ENCODE measurements at places on chromosomes 2 and 18.
A peak's percentile ranks its signal among the peaks of the same experiment; 100 is the strongest.

DNA sequence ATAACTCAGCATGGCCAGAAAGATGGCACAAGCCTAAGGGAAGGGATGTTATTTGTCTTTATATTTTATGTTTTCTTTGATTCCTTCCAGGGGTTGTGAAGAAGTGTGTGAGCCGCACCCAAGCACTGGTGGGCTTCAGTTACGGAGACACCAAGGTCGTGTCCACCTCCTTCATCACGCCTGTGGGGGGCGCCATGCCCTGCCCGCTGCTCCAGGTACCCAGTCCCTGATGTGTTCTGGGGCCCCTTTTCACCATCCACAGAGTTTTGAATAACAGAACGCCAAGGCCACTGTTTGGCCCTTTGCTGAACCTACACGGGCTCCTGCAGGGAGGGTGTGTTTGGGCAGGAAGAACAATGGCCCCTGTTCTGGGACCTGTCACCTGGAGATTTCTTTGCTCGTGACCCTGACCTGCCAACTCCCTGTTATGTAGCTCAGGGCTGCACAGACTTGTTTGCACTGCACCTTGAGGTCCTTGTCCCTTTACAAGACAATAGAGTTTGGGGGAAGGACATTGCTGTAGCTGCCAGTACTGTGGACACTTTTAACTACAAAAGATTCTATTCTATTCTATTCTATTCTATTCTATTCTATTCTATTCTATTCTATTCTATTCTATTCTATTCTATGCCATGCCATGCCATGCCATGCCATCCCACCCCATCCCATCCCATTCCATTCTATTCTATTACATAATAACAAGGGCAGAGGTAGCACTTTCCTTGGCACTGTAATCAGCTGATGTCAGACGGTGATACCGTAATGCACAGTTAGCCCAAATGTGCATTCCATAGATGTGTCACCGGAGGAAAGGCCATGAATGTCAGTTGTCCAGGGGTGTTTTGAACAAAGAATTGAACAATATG, 48.2 kb upstream of the CNGA3 start:
- DNase-seq: no peak

GRCh38 chr18:9764011-9764481, 55.9 kb downstream of the RAB31 start:
- DNase-seq: no peak

DNA sequence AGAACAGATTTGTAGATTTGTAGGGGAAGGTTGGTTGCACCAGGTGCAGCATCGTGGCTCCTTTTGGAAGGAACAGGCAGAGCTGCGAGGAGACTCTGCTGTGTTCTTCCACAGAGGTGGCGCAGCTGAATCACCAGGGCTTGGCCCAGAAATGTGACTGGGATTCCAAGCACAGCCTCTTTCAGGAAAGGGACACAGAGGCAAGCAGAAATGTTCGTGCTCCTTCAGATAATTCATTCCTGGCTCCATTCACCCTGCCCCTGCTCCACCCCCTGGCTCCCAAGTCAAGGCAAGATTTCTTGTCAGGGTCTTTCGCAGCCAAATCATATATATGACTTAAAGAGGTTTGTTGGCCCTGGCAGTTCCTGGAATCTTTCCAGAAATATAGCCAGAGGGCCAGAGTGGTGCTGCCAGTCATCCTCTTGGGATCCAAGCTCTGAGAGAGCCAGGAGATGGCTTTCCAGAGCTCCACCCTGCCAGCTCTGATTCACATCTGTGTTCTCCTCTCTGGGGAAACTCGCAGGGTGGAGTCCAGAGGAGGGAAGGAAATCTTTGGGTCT, 203.9 kb upstream of the TANK start:
- peak; percentile 63 for DNase-seq

DNA sequence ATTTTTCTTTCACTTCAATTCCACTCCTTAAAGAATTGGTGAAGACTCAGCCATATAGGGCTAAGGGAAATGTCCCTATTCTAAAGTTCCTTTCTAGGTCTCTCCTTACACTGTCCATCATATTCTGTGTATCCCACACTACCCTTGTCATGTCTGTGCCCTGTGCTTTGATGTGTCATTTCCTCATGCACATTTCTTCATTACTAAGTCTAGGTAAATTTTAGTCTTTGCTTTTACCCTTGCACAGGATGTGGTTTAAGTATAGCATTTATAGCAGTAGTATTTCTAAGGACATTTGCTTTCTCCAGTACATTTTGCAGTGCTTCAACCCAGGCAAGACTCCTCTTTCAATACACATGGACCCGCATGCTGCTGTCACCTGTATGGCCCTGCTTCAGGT, 221.5 kb upstream of the ACVR2A start:
- no peak for DNase-seq

DNA sequence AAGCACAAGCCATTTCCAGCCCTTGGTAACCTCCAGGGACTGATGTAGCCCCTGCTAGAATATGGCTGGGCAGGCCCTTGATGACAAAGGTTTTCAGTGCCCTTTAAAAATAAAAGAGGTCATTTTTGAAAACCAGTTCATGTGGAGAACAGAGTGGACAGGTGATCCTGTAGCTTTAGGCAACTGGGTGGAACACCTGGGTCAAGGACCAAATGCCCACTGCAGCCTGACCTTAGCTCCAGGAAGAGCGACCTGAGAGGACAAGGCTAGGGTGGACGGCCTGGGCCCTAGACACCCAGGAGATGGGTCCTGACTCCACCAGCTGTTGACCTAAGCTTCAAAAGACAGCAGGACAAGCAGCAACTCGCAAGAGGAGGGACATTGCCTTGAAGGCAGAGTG, 116.6 kb downstream of the LIPG start:
- DNase-seq: no peak

GRCh38 chr2:13113002-13113401, 396.3 kb downstream of the TRIB2 start:
- no peak for DNase-seq

GRCh38 chr2:140079038-140079437, 1298.8 kb upstream of the NXPH2 start:
- no peak for DNase-seq

GRCh38 chr2:222000326-222000725, 298.5 kb downstream of the PAX3 start:
- peak; percentile 22 for DNase-seq

DNA sequence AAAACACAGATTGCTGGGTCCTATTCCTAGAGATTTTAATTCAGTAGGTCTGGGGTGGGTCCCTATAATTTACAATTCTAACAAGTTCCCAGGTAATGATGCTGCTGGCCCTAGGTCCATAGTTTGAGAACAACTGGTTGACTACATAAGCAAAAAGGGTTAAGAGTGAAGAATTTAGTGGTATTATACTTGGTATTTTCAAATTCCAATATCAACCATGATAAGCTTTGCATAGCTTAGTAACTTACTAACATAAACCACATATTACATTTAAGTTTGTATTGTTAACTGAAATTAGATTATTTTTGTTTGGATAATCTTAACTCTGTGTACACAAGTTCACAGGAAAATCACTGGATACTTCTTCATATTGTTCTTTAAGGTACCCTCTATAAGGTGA, 862.9 kb upstream of the ACVR2A start:
- peak; percentile 24 for DNase-seq

DNA sequence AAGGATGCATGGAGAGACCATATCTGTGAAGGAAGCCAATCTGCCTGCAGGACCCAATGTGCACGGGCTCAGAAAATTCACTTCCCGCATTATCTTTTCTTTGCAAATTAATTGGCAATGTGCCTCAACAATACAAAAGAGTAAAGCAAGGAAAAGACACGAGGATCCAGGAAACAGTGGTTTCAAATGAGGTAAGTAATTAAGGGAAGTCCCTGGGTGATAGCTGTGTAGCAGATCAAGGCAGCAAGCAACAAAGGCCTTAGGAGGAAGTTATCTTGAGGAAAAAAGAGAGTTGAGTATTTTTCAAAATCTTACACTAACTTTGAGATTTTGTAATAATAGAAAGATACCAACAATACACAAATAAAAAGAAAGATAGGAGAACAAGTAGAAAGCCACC, 44.3 kb upstream of the TGIF1 start:
- no peak for DNase-seq

DNA sequence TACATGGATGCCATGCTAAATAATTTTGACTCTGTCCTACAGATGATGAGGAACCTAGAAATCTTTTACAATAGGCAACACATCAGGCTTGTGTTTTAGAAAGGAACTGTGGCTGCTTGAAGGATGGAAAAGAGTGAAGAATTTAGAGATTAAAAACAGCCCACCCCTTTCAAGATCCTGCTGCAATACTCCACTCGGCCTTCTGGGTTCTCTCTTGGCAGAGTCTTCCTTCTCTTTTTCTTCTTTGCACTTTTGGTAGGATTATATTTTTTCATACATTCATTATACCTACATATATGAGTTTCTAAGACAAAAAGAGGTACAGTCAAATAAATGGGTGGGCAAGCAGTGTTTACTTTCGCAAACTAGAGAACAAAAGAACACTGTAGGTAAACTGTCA, 474.3 kb downstream of the ERBB4 start:
- DNase-seq: no peak

- DNase-seq: no peak
Measured at GRCh38 chr2:54866868-54867267, 143.4 kb downstream of the EML6 start.

DNA sequence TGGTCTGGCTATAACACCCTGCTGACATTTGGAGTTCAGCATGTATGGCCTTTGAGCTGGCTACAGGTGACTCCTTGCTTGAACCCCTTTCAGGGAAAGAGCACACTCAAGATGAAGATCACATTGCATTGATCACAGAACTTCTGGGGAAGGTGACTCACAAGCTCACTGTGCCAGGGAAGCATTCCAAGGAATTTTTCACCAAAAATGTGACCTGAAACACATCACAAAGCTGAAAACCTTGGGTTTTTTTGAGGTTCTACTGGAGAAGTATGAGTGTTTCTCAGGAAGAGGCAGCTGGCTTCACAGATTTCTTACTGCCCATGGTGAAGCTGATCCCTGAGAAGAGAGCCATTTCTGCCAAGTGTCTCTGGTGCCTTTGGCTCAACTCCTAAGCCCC, 879.0 kb downstream of the CBLN2 start:
- DNase-seq: no peak

DNA sequence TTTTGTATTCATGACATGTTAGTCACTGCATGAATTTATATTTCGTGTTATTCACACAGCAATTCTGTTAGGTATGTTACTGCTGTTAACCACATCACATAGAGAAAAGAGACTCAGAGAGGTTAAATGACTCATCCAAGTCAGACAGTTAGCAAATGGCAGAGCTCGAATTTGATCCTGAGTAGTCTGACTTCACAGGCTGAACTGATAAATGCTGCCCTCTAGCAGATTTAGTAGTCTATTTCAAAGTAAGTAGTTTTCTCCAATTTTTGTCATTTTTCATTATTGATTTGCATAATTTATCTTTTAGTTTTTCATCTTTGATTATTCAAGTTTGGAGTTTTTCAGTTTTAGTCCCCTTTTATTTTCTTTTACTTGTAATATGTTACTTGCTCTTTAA, 58.3 kb downstream of the WDR7 start:
- DNase-seq: peak; percentile 50

GRCh38 chr18:79169958-79170555, 100.9 kb downstream of the ATP9B start:
- no peak for DNase-seq

DNA sequence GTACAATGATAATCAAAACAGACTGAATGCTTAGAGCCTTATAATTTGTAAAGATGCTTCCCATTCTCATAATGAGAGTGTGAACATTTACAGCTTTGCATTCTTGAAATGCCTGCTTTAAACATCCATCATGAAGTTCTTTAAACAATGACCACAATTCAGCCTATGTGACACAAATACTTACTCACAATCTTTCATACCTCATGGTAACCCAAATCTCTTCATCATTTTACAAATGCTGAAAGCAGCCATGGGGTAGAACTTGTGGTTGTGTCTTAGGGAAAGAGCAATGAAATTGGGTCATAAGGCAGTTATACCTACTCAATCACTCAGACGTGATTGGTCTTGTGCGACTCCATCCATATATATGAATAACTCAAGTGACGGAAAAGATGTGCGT, 140.7 kb downstream of the RND3 start:
- DNase-seq: no peak

DNA sequence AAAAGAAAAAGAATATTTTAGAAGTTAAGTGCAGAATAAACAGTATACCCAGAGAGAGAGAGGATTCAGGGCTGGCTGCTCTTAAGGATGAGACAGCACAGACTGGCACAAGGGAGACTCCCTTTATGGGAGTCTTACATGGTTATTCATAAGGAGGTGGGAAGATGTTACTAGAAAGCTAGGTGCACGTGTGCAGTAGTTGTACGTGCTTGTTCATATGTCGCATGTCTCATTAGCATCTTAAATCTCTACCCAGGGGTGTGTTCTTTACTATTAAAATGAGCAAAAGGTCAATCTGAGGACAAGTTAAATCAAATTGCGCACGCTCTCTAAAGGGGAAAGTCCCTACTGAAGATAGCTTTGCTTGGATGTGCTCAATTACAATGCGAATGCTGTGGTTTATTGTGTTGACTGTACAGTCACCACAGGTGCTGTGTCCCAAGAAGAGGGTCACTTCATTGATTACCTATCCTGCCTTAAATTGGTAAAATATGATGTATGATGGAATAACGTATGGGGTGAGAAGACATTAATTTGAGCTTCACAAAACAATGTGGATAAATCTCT, 368.0 kb upstream of the SPHKAP start:
- DNase-seq: no peak

DNA sequence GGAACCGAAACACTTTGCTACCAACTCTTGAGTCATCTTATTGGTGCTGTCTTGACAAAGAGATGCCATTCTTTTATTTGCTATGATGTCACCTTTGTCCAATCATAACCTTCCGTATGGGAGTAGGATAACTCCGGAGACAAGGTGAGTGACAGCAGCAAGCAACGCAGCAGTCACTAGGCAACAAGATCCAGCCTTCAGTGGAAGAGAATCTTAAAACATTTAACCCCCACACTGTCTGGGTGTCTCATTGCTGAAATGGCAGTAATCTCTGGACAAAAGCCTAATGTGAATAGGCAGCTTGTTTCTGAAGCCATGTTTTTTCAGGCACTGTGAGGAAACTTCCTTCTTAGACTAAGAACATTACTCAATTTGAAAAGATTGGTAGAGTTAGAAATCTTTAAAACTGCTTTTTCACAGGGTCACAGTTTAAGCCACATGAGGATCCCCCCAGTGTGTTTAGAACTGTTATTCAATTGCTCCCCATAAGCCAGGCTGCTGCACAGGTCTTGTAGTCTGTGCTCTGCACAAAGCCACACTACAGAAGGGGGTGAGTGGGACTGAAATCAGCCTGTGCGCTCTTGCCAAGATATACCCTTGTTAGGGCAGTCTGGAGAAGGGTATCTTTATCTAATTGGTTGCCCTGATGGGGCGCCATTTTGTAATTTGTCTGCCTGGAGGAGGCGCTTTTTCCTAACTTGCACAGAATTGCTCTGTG, 131.5 kb upstream of the STON1 start:
- DNase-seq: no peak

DNA sequence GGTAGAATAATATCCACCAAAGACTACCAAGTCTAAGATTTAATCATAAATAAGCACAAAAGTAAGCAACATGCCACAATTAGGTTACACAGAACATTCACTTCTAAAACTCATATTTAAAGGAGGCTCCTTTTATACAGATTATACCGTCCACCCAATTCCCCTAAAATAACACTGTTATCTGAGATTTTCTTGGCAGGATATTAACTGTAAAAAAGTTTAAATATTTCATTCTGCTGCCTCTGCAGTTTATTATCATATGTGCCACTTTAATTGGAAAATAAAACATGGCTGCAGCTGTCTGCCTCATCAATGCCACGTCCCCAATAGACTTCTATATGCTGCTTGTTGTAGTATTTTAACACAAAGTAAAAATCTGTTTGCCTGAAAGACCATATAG, 140.9 kb downstream of the DTNB start:
- DNase-seq: no peak
